Mesenteric fat pad (tissue), 1 donor: ENCODE measurements at places on chromosomes 3 and 15. TPM values are rescaled to one million over a fixed set of nuclear protein-coding genes. Genes with fewer than 3 reads are reported as not detected.
A peak's percentile ranks its signal among the peaks of the same experiment; 100 is the strongest.

NAA80 gene
- 10.2 TPM for total RNA-seq

GRCh38 chr15:55319537-55320237 lies 665 bp downstream of the PIGB start:
- no peak for DNase-seq

GRCh38 chr15:48478581-48478980 lies 147.4 kb downstream of the DUT start:
- no peak for DNase-seq

GRCh38 chr15:46701896-46702295 lies 1015.4 kb upstream of the SEMA6D start:
- no peak for DNase-seq

GOLGA6L1 gene
- total RNA-seq = not detected

DNA sequence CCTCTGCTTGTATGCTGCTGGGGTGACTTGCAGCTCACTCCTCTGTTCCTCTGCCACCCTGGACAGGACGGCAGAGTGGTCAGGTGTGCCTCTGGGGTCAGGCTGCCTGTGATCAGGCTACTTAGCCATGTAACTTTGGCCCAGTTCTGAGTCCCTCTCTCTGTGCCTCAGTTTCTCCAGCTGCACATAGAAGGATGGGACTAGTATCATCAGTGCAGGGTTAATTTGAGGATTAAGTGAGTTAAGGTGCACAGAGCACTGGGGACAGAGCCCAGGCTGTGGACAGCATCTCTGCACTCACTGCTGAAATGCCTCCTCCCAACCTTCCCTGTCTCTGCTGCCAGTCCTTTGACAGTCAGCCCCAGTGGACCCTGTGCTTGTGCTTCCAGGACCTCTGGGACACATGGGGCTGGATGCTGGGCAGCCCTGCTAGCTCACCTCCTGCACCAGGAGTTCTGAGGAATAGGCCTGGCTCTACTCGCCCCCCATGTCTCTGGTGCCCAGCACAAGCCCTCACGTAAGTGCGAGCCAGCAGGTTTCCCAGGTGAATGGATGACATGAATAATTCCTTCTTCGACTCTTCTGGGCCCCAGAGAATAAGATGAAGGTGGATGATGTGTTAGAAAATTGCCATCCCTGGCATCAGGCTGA lies 19.3 kb upstream of the PRR23E start:
- DNase-seq = no peak

GRCh38 chr15:48458876-48459275 lies 127.6 kb downstream of the DUT start:
- DNase-seq = no peak

GRCh38 chr3:28752290-28752689 lies 403.7 kb upstream of the AZI2 start:
- no peak for DNase-seq

DNA sequence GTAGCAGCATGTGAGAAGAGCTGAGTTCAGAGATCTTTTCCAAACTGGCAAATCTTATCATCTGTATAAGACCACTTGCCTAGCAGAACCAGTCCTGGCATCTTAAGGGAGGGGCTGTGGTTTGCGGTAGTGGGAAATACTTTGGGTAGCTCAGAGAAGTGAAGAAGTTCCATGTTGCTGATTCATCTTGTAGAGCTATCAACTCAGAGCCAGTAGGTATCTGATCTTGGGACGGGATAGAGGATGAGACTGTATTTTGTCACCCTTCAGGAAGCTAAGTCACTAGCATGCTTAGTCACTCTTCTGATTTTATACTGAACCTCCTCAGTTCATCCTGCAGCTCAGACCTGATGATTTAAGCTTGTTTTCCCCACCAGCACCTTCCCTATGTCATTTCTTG lies 211.4 kb downstream of the NR1D2 start:
- no peak for DNase-seq

GRCh38 chr3:1394188-1394587 lies 301.4 kb downstream of the CNTN6 start:
- peak; percentile 84 for DNase-seq

- no peak for DNase-seq
Observed at GRCh38 chr3:124258057-124258500, 266.2 kb upstream of the ROPN1 start.
